ENCODE measurements at places on chromosomes 3 and 15.

DNA sequence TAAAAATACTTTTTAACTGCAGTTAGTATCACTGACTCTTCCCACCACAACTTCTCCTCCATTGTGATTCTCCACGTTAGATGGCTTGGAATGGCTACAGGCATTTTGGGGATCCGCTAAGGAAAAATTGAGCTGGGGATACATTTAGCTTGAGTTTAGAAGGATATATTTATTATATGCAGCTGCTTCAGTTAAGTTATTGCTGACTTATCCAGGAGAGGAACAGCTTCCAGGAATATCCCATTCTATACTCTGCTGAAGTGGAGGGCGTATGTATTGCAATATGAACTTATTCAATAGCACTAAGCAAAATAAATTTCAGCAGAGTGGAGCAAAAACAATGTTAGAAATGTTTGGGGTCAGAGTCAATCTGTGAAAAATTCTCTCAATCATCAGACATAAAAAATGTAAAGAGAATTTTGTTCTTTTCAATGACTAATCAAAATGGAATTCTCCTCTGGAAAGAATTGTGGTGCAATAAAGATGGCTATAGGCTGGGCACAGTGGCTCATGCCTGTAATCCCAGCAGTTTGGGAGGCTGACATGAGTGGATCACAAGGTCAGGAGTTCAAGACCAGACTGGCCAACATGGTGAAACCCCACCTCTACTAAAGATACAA is 84.7 kb downstream of the NCEH1 start:
- no peak for DNase-seq

DNA sequence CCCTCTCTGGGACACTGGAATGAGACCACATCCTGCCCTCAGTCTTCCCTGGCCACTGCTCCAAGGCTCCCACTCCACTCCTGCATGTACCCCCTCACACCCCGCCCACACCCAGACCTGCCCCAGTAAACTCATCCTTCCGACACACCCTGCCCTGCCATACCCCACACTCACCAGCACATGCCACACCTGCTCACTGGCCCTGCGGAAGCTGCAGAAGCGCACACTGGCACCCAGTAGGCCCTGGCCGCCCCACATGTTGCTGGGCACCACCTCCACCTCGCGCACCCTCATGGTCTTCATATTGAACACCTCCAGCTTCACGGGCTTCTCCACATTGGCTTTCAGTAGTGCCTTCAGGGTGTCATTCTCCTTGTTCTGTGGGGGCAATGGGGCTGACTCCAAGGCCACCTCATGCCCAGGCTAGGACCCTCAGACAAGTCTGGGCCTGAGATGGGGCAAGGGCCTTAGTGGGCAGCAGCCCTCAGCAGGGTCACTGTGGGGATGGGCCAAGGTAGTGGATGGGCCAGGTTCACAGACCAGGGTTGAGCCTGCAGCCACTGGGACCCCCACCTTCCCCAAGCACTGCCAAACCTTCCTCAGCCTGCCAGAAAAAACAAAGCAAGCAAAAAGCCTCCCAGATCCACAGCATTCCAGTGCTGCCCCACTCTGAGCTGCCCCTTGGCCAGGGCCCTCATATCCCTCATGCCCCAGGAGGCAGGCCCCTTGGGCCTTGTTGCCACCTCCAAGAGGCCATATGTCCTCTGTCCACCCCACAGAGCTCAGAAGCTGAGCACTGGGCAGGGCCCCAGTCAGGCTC is 4.7 kb downstream of the GORASP1 start:
- DNase-seq: no peak

GRCh38 chr3:138423316-138423715 is 11.1 kb upstream of the ESYT3 start:
- no peak for DNase-seq

DNA sequence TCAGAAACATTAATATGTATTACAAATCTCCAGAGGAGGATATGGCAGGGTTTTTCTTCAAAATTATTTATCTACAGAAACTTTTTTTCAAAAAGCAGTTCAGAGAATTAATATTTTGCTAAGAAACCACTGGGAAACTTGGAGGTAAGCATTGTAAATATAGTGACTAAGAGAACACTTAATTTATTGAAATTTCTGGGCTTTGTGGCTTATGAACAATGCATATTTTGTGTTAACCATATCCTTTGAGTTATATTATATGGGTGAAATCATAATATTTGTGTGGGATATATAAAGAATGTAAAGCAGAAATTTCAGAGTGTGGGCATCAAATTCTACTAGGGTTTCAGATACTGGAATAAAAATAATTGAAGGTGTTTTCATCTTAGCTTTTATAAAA is 1059.2 kb downstream of the ZPLD1 start:
- DNase-seq: no peak

DNA sequence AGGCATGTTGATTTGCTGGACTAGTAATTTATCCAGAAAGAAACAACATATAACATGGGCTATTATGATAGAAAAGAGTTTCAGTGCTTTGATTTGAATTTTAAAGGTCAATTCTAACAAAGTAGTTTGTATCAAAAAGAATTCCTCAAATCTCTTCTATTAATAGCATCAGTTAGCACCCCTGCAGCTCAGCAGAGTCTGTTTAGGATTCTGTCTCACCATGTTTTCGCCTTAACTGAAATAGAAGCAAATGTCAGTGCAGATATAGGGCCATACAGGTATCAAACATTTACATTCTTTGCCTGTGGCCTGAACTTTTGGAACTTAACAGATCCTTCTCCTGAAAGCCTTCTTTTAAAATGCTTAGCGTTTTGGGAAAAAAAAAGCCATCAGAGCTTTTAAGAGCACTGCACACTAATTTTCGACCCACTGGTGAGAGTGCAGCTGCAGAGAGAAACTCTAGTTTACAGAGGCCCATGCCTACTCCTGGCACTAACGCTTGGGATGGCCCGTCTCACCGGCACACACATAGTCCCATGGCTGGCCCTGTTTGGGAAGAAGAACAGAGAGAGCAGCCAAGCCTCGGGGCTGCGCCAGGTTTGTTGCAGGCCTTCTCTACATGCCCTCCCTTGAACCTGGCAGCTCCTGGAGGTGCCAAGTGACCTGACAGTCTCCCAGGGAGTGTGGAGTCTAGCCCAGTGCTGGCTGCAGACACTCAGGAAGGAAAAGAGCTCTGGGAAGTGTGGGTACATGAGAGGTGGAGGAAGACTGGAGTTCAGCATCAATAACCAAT is 9.9 kb upstream of the PAQR9 start:
- DNase-seq: no peak

GRCh38 chr15:77384086-77384485 is 35.8 kb downstream of the PEAK1 start:
- DNase-seq: no peak

DNA sequence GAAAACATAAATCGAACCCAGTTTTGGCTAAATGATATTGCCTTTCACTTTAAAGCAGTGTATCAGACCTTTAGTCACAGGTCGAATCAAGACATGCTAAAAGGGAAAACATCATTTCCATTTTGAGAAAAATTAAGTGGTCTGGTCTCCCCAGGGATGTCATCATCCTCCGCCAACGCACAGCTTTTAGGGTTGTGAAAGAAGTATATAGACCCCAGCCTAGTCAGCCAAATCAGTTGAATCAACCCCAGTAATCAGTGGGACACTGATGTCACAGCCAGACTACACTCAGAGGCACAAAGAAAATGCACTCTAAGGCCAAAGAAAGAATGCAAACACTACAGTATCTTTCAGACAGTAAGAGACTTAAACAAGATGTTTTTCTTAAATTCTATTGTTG is 187.4 kb downstream of the ZIC4 start:
- no peak for DNase-seq

DNA sequence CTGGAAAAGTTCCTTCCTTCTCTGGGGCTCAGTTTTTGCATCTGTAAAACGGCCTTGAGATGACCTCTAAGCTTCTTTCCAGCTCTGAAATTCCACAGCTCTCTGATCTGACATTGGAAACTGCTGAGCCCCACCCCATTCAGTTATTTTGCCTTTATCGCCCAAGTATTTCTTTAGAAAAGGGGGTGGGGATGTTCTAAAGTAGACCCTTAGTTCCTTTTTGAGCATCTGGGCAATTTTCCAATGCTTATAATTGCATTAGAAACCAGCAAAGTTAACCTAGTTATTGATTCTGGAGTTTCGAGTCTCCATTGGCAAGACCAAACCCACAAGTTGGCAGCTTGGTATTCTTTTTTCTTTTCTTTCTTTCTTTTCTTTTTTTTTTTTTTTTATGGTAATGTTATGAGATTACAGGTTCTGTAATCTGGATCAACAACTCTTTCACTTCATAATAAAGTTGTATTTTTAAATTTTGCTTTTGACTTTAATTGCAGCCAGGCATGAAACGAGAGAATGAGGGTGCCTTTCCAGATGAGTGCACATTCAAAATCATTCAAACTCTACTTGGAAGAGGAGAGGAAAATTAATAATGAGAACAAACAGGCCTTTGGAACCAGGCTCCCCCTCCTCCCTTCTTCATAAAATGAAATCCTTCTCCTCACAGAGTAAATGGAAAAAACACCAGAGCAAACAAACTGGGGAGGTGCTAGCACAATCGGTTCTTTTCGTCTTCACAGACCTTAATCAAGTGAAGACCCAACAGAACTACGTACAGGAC is 76.8 kb upstream of the LRIG1 start:
- no peak for DNase-seq

Data from tibial nerve (tissue), 4 donors.